NCI-H345 (cell line): ENCODE measurements at places on chromosomes 13 and 19.

DNA sequence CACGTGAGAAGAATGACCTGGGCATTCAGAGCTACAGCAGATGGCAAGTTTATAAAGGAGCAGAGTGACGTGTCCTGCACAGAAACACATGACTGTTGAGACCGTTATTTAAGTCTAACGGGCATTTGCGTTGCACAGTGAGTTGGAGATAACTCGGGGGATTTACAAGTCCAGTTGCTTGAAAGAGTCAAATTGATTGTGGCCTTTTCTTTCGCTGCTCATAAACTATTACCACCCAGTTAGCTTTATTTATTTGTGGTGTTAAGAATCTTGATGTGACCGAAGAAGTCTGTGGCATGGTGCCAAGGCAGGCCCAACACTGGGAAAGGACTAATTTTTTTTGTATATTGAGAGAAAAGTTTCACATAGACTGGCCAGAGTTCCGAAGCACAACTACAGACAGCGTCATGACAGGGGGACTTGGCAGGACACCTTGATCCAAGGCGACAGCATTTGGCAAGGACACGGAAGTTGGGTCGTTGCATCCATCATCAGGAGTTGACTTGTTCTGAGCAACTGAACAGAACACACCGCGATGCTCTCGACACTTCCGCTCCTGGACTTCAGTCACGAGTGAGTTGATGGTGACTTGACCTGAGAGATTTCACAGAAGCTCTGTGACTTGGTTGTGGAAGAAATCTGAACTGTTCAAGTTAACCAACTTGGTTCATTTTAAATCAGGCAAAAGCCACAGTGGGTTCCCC lies 11.9 kb upstream of the PTOV1 start:
- DNase-seq = no peak

- no peak for DNase-seq
Measured at GRCh38 chr13:57634839-57635165, 3.3 kb downstream of the PCDH17 start.

GRCh38 chr19:15701757-15702533 lies 25.9 kb upstream of the OR10H2 start:
- DNase-seq = no peak

DNA sequence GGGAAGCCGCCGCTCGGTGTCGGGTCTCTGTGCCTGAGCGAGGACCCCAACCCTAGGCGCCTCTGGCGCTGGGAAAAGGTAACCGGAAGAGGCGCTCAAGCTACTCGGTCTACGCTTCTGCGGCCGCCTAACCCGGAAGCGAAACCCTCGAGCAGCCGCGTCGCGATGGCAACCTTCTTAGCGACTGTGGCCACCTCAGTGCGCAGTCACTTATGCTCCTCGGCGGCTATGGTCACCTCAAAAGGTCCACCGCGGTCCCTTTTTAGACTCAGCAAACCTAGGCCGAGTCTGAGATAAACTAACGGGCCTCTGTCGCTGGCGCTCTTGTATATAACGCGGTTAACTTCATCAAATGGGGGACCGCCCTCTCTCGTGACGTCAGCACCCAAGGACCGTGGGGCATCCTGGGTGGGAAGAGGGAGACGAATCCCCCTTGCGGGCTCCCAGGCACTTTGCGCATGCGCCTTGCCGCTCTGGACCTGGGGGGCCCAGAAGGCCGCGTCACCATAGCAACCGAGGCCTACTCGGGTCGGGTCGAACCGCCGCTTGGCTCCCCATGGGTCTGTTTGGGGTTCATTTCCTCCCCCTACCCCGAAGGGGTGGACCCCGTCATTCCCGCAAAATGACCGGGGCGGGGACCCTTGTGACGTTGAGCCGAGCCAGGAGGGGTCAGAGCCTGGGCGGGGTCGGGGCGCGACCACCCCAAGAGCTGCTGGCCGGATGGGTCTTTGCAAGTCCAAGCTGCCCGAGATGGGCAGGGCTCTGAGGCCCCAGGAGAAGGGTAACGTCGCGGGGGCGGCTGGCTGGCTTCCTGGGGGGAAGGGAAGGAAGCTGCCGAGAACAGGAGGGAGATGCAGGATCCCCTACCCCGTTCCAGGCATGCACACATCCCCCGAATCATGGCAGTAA lies at the start of gene GTF2F1:
GTF2F1 (minus strand) TSS at position 91 of the 909 bp plus-strand sequence. CDS start 169 bp downstream, outside the sequence.
- peak; percentile 94 for DNase-seq

- no peak for DNase-seq
Measured at GRCh38 chr13:26060357-26060756, 8.5 kb upstream of the SHISA2 start.

DNA sequence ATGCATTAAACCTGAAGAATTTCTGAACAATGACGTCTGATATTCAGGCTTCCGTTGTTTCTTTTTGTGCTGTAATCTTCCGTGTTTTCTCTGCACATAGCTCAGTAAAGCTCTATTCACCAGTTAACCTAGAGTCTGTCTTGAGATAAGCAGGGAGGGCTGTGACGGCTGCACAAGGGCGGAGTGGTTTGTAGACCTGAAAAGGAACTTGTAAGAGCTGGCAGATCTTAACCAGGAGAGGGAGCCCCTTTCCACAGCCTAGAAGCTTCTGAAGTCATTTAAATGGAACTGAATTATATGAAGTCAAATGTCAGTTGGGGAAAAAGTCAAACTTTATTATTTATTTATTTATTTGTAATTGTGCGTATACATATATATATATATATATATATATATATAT lies 27.5 kb downstream of the DPRX start:
- no peak for DNase-seq

DNA sequence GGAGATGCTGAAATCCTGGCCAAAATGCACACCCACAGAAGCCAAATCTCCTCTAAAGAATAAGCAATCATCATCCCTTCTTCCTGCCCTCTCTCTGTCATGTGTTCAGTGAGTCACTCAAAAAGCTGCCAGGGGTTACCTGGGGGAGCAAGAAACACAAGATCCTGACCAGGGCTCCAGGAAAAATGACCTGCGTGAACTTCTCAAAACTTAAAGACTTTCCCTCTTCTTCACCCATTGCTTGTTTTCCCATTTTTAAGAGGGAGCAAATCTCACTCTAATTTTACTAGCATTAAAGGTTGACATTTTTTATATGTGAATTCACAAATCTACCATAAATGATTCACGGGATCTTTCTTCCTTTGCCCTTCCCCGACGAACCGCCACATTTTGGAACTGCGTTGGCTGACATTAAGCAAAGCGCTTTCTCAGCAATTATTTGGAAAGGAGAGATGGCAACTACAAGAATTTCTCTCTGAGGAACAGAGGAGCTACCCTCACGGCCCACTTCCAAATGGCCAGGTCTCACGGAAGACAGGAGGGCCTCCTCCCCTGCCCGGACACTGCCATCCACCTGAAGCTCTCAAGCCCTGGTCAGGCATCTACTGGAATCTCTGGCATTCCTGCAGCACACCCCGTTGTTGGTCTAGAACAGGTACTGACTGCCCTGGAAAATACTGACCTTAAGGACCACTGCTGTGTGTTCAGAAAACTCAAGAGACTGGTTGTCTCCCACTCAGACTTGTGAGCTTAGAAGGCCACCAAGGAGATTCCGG lies 14.2 kb downstream of the TSHZ3 start:
- no peak for DNase-seq

DNA sequence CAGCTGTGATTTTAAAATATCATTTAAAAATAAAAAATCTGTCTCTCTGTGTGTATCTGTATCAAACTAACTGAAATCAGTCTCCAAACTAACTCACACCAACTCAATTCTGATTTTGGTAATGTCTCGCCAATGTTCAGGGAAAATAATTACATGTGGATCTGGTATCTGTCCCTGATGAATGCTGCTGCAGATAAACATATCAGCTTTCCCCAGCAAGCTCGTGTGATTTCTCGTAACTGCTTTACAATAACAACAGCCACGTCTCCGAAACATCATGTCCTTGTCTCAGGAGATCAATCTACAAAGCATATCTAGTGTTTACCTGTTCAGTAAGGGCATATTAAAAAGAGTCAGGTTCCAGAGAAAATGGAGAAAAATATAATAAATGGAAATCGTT lies 129.0 kb downstream of the IRS2 start:
- no peak for DNase-seq

DNA sequence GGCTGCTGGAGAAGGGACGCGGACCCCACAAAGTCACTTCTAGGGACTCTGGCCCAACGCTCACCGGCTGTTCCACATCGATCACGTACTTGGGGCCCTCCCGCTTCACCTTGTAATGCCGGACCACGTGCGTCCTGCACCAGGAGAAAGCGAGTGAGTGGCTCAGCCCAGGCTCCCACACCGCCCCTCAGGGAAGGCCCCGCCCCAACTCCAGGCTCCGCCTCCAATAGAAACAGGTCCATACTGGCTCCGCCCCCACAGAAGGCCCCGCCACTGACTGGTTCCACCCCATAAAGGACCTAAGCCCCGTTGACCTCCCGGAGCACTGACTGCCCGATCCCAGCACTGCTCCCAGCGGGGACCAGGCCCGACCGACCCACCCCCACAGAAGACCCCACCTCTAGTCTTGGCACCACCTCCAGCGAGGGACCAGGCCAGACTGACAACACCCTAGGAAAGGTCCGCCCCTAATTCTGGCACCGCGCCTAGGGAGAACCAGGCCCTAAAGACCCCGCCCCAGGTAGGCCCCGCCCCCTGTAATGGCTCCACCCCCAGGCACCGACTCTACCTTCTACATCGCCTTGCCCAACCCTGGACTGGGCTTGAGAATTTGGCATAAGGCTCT lies 11.3 kb downstream of the STAP2 start:
- peak; percentile 92 for DNase-seq

- DNase-seq = no peak
Measured at GRCh38 chr19:49125025-49125731, 5.8 kb downstream of the PPFIA3 start.

DNA sequence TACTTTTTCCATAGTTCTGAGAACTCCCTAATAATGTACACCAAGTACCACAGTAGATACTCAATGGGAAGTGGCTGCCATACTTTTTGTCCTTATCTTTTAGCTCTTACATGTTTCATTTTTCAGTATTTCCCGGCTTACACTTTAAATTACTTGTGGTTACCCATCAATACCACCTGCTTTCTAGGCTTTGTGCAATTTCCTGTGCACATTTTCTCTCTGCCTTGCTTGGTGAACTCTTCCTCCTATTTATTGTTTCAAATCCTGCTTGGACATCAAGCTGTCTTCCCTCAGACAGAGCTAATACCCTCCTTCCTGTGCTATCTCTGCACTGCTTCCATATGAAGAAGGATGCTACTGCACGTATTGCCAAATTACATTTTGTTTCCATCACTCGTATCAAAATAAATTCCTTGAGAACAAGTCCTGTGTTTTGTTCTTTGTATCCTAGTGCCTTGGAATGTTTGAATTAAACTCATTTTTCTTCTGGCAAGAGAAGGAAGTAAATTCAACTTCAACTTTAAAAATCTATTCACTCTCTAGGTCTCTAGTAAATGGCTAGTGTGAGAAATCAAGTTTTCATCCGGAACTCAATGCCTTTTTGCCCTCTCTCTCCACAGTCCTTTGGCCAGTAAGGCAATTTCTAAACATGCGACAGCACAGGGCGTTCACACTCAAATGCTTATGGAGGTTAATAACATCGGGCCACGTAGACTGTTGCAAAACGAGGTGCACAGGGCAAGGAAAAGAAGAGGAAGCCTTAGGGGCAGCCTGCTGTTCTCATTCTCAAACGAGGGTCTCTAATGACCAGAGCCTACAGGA lies 5.6 kb downstream of the ZAR1L start:
- no peak for DNase-seq

DNA sequence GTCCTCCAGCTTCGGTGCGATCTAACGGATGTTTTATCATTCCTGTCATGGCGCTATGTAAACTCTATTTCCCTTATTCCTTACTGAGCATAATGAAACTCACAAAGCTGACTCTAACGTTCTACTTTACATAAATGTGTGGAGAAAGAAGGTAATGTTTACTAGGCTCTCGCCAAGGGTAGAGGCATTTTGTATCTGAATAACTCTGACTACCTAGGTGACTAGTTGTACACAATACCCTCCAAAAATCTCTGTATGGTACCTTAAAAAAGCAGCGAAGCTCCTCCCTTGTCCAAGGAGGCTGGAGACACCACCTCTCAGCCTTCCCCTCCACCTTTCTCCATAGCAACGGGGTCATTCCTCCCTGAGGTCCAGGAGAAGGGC lies 316 bp upstream of the ZNF530 start:
- no peak for DNase-seq

GRCh38 chr13:31159306-31159705 lies 2.4 kb downstream of the HSPH1 start:
- no peak for DNase-seq

DNA sequence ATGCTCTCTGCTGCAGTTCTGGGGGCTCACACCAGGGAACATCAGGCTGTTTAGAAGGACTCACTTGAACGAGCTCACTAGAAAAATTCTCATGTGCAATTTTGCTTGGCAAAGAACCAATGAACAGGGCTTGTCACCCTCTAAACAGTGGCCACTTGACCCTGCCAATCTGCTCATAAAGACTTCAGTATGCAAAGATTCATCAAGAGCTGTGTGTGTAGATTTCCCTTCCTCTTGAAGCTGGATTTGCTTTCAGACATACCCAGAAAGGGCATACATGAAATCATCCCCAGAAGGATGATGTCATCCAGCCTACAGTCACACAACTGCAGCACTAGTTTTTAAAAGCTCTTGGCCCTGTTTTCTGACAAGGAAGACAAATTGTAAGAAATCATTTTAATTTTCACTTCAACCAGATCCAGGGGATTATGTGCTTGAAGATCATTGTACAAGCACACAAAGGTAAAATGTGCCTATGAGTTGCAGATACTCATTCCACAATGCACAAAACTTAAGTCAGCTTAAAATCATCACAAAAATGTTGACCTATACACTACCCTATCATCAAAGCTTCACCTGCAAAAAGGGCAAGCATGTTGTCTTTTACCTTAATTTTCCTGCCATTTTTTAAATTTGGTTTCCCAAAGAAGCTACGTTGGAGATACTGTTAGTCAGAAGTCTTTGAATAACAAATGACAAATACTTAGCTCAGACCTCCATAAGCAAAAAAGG lies 5.2 kb upstream of the STK24 start:
- DNase-seq = peak; percentile 62

GRCh38 chr19:11096210-11096841 lies 7.1 kb downstream of the LDLR start:
- DNase-seq = no peak

- no peak for DNase-seq
Measured at GRCh38 chr13:90492872-90493271, 854.6 kb upstream of the MIR17HG start.

GRCh38 chr13:43786766-43787517 lies at the start of gene ENOX1:
ENOX1 (minus strand) TSS chr13:43786972.
- DNase-seq = peak; percentile 65

- no peak for DNase-seq
Measured at GRCh38 chr13:74550039-74550438, 415.8 kb upstream of the KLF12 start.

GRCh38 chr19:2345076-2345475 lies 15.0 kb upstream of the TMPRSS9 start:
- no peak for DNase-seq

GRCh38 chr13:43797159-43797558 lies 10.4 kb upstream of the ENOX1 start:
- DNase-seq = no peak

- no peak for DNase-seq
Measured at GRCh38 chr13:26896986-26897668, 136.5 kb upstream of the GPR12 start.

GRCh38 chr13:35866801-35867200 lies 264.4 kb downstream of the DCLK1 start:
- no peak for DNase-seq
